Stomach (tissue), 19 donors: ENCODE measurements at places on chromosomes 7 and 10. TPM values are rescaled to one million over a fixed set of nuclear protein-coding genes. Genes with fewer than 3 reads are reported as not detected.

- DNase-seq, result no peak
Measured at GRCh38 chr7:12423997-12424745, 20.5 kb upstream of the VWDE start.

GRCh38 chr7:113402005-113402404 lies 283.7 kb upstream of the SMIM30 start:
- no peak for DNase-seq

DNA sequence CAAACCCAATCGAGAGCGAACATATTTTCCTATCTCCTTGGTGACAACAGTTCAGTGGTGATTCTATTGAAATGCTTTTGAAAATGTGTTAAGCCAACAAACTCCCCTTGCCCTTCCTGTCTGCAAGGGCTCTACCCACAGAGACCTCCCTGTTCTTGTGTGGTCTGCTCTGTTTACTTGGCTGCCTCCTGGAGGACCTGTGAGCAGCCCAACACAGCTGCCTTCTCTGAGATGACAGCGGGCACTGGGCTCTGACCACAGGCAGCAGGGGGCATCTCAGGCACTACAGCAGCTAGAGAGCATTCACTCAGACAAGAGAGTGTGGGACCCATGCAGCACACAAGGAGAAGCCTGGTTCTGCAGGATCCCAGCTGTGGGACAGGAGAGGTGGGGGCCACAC lies 416.4 kb downstream of the TCERG1L start:
- DNase-seq, result no peak

DNA sequence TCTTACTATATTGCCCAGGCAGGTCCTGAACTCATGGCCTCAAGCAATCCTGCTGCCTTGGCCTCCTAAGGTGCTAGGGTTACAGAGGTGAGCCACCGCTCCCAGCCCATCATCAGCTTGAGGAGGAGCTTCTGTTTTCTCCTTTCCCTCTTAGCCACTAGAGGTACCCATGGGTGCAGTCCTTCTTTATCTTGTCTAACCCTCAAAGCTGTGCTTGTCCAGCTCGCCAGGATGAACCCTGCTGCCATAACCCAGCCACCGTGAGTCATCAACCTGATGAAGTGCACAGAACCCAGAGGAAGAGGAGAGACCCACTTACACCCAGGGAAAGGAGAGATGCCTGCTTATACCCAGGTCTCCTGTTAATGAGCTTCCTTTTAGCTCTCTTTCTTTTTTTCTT lies 133.4 kb downstream of the CUL2 start:
- no peak for DNase-seq

SH2D4B gene
- total RNA-seq, result not detected

SYNPO2L gene
- total RNA-seq, result not detected
